ENCODE measurements at places on chromosomes 4 and X.

DNA sequence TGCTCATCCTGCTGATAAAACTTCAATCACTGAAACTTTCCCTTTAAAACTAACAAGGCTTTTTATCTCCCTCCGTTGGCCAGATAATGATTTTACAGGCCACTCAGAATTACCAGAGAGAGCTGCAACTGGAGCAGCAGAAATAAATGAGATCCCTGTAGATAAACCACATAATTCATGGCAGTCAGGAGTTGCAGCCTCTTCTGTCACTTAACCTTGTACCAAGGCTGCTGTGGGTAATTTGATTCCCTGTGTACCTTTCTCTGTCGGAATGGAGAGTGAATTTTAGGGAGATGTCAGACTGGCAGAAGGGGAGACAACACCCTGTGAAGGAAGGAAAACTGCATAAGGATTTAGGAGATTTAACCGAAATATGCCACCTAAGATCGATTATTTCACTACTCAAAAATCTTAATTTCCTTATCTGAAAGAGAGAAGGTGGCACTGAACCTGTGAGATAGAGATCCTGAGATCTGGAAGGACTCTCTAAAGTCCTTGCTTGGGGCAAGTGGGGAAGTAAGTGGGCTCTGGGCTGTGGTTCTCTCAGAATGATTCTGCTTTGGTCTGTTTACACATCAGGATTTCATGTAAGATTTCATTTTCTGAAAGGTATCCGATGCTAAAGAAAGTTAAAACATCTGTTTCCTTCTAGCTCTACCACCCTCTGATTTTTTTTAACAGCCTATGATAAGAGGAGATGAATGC is 14.3 kb upstream of the TSPAN5 start:
- H3K4me3 ChIP-seq = no peak overlapping the region
- no peaks in the 10 kb centered on the region for H3K36me3 ChIP-seq
- DNase-seq = no peak
- no peak overlapping the region for H3K27ac ChIP-seq
- H3K4me1 ChIP-seq = no peaks in the 10 kb centered on the region

- H3K4me1 ChIP-seq = no peaks in the 10 kb centered on the region
- DNase-seq = no peak
- H3K36me3 ChIP-seq = no peaks in the 10 kb centered on the region
- no peaks in the 10 kb centered on the region for H3K27me3 ChIP-seq
These were observed 350.9 kb downstream of the RPA4 start for GRCh38 chrX:97234471-97235081.

DNA sequence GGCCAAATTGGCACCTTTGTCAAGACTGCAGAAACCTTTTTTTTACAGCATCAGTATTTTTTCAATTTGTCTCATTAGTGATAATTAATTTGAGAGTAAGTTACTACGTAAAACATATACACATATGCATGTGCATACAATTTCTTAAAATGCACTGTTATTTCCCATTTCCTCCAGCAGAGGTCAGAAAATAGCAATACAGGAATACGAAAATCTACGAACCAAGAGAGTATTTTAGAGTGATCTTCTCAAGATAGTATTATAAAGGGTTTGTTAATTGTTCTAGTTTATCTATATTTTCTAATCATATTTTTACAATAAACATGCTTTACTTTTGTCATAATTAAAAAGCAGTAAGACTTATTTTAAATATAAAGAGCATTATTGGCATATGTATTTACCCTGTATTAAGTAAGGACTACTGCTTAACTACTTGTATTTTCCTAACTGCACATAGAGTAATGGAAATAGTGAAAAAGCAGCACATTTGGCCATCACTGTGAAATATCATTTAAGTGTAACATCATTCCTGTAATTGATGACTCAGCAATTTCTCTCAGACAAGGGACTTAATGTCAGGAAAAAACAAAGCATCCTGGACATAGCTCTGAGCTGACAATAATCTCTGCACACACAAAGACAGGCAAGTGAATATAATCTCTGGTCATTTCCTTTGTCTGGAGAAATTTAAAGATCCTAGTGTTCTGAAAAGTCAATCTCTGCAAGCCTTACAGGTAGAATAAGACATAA is 45.6 kb downstream of the MAOB start:
- H3K27me3 ChIP-seq = no peaks in the 10 kb centered on the region
- H3K36me3 ChIP-seq = no peaks in the 10 kb centered on the region
- DNase-seq = no peak

DNA sequence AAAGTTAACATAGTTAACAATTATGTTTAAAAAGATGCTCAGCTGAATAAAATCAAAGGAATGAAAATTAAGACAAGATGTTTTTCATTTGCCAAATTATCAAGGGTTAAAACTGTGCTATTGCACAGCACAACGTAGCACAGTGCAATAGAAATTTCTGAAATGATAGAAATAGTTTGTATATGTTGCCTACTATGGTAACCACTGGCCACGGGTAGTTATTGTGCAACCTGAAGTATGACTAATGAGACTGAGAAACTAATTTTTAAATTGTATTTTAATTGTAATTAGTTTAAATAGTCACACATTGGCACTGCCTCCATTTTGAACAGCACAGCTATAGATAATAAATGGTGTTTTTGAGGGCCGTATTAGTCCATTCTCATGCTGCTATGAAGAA is 343.1 kb upstream of the FAM241A start:
- H3K4me3 ChIP-seq = no peak overlapping the region
- DNase-seq = no peak
- no peaks in the 10 kb centered on the region for H3K36me3 ChIP-seq

- H3K4me1 ChIP-seq = peaks cover 26% of the 10 kb centered on the region
- H3K36me3 ChIP-seq = no peaks in the 10 kb centered on the region
- H3K27me3 ChIP-seq = no peaks in the 10 kb centered on the region
- peak overlapping the region; percentile 81 for H3K4me3 ChIP-seq
These were observed 2.1 kb downstream of the NAF1 start for GRCh38 chr4:163164591-163164990.

DNA sequence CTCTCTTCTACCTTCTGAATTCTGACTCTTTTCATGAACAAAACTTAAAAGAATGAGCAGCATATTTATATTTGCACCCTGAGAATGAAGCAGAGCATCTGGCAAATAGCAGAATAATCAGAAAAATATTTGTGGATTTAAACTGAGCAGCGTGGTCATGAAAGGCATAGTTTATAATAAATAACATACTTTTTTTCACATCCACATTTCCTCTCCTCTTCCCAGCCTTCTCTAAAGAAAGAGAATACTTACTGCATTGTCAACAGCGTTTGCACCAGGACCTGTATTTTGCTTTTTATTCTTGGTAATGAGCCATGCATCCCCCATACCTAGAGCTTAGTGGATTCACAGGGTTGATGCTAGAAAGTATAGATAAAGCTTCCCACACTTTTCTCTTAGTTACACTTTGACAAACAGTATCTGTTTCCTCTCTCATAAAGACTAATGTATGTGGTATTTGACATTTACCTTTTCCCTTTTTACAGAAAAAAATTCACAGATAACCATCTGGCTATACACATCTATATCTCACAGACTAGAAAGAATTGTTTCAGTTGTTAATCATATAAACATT is 131.5 kb downstream of the PRSS12 start:
- no peak for DNase-seq
- no peak overlapping the region for H3K27ac ChIP-seq
- no peaks in the 10 kb centered on the region for H3K4me1 ChIP-seq
- no peak overlapping the region for H3K4me3 ChIP-seq
- no peaks in the 10 kb centered on the region for H3K27me3 ChIP-seq
- no peaks in the 10 kb centered on the region for H3K36me3 ChIP-seq

DNA sequence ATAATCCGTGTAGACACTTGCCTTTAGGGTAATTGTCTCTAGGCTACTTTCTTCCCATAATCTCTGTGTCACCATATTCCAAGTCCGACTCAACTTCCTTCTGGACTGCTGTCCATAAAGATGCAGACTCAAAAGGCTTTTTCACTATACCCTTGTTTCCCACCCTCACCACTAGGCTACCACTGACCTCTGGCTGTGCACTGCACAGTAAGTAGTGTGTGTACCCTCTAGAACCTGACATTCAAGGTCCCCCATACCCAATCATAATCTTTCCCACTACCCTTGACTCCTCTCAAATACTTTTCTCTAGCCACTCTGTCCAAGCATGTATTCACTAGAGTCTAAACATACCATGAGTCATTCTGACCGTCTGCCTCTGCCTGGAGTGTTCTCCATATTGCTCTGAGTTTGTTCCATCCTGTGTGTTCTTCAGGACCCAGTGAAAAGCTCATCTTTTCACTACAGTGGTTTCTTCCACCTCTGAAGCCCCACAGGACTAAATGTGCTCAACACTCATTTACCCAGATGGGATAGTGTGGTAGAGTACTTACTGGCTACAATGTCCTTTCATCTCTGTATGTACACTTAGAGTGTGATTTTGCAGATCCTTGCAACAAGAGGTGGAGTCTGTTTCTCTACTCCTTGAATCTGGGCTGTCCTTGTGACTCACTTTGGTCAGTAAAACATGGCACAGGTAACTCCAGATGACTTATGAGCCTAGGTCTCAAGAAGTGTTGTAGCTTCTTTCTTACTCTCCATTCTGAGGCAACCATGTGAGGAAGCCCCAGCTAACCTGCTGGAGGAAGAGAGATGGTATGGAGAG is 17.4 kb downstream of the JADE3 start:
- H3K27me3 ChIP-seq = no peaks in the 10 kb centered on the region
- no peak for DNase-seq
- H3K36me3 ChIP-seq = no peaks in the 10 kb centered on the region

GRCh38 chrX:46636223-46636622 is 62.7 kb downstream of the CHST7 start:
- H3K4me3 ChIP-seq = no peak overlapping the region
- H3K27ac ChIP-seq = no peak overlapping the region
- no peaks in the 10 kb centered on the region for H3K27me3 ChIP-seq

GRCh38 chr4:107850438-107850837 is 25.7 kb downstream of the SGMS2 start:
- H3K4me3 ChIP-seq = no peak overlapping the region
- H3K4me1 ChIP-seq = peaks cover 26% of the 10 kb centered on the region
- no peaks in the 10 kb centered on the region for H3K36me3 ChIP-seq
- no peaks in the 10 kb centered on the region for H3K27me3 ChIP-seq
- no peak for DNase-seq
- no peak overlapping the region for H3K27ac ChIP-seq

GRCh38 chr4:122890147-122890795 is 32.1 kb downstream of the NUDT6 start:
- no peak overlapping the region for H3K4me3 ChIP-seq
- H3K36me3 ChIP-seq = no peaks in the 10 kb centered on the region
- H3K4me1 ChIP-seq = peaks cover 9% of the 10 kb centered on the region
- H3K27ac ChIP-seq = peak overlapping the region; percentile 39
- no peak for DNase-seq

- DNase-seq = peak; percentile 42
- no peaks in the 10 kb centered on the region for H3K27me3 ChIP-seq
- peak overlapping the region; percentile 89 for H3K27ac ChIP-seq
These were observed 1.3 kb upstream of the OTUD5 start for GRCh38 chrX:48958635-48959094.

GRCh38 chrX:19515615-19516105 is 352 bp upstream of the MAP3K15 start:
- no peak for DNase-seq
- no peaks in the 10 kb centered on the region for H3K36me3 ChIP-seq
- no peaks in the 10 kb centered on the region for H3K27me3 ChIP-seq

GRCh38 chrX:10571260-10571659 is 49.1 kb downstream of the MID1 start:
- no peak overlapping the region for H3K4me3 ChIP-seq
- H3K36me3 ChIP-seq = no peaks in the 10 kb centered on the region
- H3K27ac ChIP-seq = no peak overlapping the region
- H3K27me3 ChIP-seq = no peaks in the 10 kb centered on the region

- no peaks in the 10 kb centered on the region for H3K36me3 ChIP-seq
- no peaks in the 10 kb centered on the region for H3K4me1 ChIP-seq
- no peaks in the 10 kb centered on the region for H3K27me3 ChIP-seq
- H3K27ac ChIP-seq = no peak overlapping the region
These were observed 98.3 kb upstream of the ANKRD50 start for GRCh38 chr4:124810827-124811226.

DNA sequence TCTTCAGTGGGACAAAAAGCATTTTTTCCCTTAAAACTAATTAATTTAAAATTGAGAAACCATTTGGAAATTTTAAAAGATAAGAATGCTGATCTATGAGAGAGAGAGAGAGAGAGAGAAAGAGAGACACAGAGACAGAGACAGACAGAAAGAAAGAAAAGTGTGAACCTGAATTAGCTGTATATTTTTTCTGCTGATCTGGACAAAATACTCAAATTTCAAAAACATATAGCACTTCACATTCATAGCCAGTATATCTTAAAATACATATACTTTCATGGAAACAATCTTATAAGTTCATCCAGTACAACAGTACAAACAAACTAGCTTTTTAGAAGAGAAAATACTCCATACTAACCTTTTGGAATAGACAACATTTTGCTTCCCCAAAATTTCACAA is 18.4 kb downstream of the ENOX2 start:
- H3K36me3 ChIP-seq = no peaks in the 10 kb centered on the region
- H3K27me3 ChIP-seq = no peaks in the 10 kb centered on the region
- no peaks in the 10 kb centered on the region for H3K4me1 ChIP-seq
- DNase-seq = no peak
- H3K27ac ChIP-seq = peak overlapping the region; percentile 65

- H3K4me1 ChIP-seq = no peaks in the 10 kb centered on the region
- no peaks in the 10 kb centered on the region for H3K36me3 ChIP-seq
These were observed 112.5 kb downstream of the ANAPC10 start for GRCh38 chr4:144985531-144985930.

GRCh38 chrX:40012039-40012867 is 85.5 kb downstream of the BCOR start:
- H3K27me3 ChIP-seq = no peaks in the 10 kb centered on the region
- peak overlapping the region; percentile 96 for H3K27ac ChIP-seq
- H3K4me1 ChIP-seq = no peaks in the 10 kb centered on the region
- DNase-seq = peak; percentile 72

DNA sequence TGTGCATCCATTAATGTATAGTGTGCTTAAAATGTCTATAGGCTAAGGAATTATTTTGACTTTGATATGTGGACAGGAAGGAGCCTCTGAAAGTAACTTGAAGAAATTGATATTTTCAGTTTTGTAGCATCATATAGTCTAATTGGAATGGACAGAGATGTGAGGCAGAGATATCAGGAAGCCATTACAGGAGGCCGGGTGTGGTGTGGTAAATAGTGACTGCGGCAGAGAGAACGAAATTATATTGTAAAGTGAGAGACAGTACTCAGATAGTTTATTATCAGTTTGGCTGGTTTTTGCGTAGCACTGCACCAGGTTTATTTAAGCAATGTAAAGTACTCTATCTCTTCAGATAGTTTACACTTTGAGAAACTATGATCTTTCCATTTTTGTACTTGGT is 98.5 kb downstream of the RAP1GDS1 start:
- no peaks in the 10 kb centered on the region for H3K27me3 ChIP-seq
- H3K4me1 ChIP-seq = no peaks in the 10 kb centered on the region
- no peak overlapping the region for H3K4me3 ChIP-seq
- no peak overlapping the region for H3K27ac ChIP-seq
- H3K36me3 ChIP-seq = no peaks in the 10 kb centered on the region

GRCh38 chr4:147110473-147111367 is 165.1 kb upstream of the TTC29 start:
- H3K4me3 ChIP-seq = no peak overlapping the region
- H3K27ac ChIP-seq = no peak overlapping the region
- no peaks in the 10 kb centered on the region for H3K4me1 ChIP-seq
- no peak for DNase-seq

- H3K27ac ChIP-seq = no peak overlapping the region
- H3K36me3 ChIP-seq = peaks cover 43% of the 10 kb centered on the region
- no peaks in the 10 kb centered on the region for H3K27me3 ChIP-seq
- no peak for DNase-seq
- H3K4me1 ChIP-seq = peaks cover 9% of the 10 kb centered on the region
These were observed 329.8 kb downstream of the NR3C2 start for GRCh38 chr4:148112231-148112982.

GRCh38 chr4:110073053-110073845 is 125.2 kb downstream of the ELOVL6 start:
- H3K4me1 ChIP-seq = no peaks in the 10 kb centered on the region
- H3K27ac ChIP-seq = no peak overlapping the region
- no peaks in the 10 kb centered on the region for H3K36me3 ChIP-seq
- H3K4me3 ChIP-seq = no peak overlapping the region
- H3K27me3 ChIP-seq = no peaks in the 10 kb centered on the region
